Stimulated activated CD8-positive, alpha-beta memory T cell treated with anti-CD3 and anti-CD28 coated beads, Interleukin-4, amount 100 ng/mL, for 4 hours (primary cell): ENCODE measurements at places on chromosomes 5 and 9.

- no peak for DNase-seq
Measured at GRCh38 chr9:130446101-130446861, 1.5 kb downstream of the ASS1 start.

- DNase-seq: no peak
Measured at GRCh38 chr9:89690334-89690912, 85.6 kb downstream of the GADD45G start.

DNA sequence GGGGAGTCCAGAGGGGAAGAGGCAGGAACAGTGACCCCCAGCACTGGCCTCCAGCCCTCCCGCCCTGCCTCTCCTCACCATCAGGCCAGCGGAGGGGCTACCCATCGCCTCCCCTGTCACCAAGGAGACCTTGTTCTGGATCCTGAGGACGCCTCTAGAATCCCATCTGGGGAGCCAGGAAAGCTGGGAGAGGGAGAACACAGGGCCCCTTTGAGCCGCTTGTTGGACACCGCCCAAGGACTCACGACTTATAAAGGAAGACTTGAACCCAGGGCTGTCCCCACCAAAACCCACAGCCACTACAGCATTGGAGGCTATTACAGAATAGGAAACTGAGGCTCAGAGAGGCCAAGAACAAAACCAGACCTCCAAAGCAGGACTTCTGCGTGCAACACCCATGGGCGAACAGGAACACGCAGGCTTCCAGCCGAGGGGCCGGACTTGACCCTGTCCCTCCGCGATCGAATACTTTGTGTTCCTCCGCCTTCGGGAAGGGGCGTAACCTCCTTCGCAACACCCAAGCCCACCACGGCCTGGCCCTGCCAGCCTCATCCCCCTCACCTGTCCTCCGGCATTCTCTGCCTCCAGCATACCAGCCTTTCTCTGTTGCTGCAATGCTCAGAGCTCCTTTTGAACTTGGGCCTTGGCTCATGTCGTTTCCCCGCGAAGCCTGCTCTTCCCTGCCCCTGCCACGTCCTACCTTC is 54.2 kb downstream of the C9orf50 start:
- DNase-seq: no peak

DNA sequence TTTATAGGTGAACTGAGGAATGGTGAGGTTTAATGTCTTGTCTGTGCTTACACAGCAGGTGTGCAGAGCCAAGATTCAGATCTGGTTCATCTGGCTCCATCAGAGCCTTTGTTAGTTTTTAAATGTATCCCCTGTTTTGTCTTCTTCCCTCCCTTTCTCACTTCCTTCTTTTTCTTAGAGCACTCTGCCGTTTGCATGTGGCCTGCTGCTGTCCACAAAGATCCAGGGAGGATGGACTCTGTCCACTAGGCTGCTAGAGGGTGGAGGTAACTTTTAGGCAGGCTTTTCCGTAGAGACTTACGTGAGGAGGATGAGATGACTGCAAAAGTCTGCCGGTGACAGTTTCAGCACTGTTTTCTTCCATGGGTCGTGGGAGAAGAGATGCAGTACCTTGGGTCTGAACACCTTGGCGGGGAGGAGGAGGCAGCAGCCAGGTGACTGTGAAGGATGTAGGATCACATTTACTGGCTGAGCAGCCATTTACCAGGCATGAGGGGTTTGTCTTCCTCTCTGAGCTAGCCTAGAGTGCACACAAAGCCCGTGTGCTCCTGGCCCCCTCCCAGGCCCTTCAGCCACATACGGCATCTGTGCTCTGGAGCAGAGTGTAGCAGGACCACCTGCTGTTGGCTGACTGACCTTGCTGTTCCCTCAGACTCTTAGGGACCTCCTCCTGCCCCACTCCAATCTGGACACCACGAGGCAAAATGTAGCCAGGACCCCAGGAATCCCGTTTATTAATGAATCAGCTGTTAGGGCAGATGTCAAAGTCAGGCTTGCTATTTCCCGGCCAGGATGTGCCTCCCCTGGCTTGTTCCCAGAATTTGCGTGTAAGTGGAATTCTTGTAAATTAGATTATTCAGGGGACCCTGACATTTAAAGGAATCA is 1.8 kb downstream of the NTMT1 start:
- no peak for DNase-seq

GRCh38 chr9:35813434-35814105 is 1.3 kb downstream of the HINT2 start:
- DNase-seq: no peak

DNA sequence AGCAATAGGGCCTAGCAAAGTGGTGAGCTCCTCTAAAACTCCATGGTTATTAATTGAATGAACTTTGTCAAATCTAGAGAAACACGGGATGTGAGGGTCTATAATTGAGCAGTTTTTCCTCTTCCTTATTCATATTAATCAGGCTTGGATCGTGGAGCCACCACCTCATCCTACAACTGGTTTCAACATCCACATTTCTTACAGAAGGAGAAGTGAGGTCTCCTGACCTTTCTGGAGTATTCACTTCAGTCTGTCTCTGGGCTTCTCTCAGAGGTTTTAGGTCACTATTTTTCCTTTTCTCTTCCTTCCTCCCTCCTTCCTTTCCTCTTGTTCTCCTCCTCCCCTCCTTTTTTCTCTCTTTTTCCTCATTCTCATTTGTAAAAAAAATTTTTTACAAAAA is 177.3 kb upstream of the ACTBL2 start:
- no peak for DNase-seq

- no peak for DNase-seq
Measured at GRCh38 chr5:159092972-159093371, 6.7 kb downstream of the EBF1 start.

- DNase-seq: no peak
Measured at GRCh38 chr5:102843997-102844396, 88.9 kb downstream of the PAM start.

DNA sequence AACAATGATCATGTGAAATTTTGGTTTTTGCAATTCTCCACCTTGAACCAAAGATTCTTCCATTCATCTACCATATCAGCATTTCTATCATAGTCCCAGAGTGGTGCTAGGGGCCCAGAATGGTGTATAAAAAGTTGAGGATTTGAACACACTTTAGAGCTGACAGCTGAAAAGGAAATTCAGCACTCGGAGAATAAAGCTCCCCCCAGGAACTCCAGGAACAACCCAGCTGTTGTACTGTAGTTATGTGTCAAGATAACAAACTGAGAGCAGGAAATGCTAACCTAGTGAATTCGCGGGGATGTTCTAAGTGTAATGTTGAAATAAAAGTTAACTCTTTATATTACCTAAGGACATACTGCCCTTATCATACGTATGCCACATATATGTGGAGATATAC is 216.7 kb downstream of the NFIB start:
- DNase-seq: no peak

- no peak for DNase-seq
Measured at GRCh38 chr9:571066-571465, 270.4 kb upstream of the DMRT1 start.

GRCh38 chr5:106019261-106019660 is 1651.5 kb downstream of the EFNA5 start:
- no peak for DNase-seq

DNA sequence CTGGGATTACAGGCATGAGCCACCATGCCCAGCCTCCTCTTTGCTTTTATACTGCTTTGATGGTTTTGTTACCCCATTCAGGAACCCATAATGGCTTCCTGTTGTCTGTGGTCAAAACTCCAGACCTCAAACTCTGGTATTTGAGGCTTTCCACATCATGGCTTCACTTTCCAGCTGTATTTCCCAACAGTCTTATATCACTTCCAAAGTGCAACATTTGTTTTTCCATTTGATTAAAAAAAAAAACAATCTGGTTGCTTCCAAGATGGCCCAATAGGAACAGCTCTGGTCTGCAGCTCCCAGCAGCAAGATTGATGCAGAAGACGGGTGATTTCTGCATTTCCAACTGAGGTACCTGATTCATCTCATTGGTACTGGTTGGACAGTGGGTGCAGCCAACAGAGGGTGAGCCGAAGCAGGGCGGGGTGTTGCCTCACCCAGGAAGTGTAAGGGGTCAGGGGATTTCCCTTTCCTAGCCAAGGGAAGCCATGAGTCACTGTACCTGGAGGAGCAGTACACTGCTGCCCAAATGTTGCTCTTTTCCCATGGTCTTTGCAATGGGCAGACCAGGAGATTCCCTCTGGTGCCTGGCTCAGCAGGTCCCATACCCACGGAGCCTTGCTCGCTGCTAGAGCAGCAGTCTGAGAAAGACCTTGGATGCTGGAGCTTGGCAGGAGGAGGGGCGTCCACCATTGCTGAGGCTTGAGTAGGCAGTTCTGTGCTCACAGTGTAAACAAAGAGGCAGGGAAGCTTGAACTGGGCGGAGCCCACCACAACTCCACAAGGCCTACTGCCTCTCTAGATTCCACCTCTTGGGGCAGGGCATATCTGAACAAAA is 458.4 kb downstream of the KDM4C start:
- DNase-seq: no peak

- no peak for DNase-seq
Measured at GRCh38 chr5:123964884-123965283, 452.9 kb downstream of the CSNK1G3 start.

- DNase-seq: no peak
Measured at GRCh38 chr9:117286245-117286644, 128.6 kb downstream of the ASTN2 start.

DNA sequence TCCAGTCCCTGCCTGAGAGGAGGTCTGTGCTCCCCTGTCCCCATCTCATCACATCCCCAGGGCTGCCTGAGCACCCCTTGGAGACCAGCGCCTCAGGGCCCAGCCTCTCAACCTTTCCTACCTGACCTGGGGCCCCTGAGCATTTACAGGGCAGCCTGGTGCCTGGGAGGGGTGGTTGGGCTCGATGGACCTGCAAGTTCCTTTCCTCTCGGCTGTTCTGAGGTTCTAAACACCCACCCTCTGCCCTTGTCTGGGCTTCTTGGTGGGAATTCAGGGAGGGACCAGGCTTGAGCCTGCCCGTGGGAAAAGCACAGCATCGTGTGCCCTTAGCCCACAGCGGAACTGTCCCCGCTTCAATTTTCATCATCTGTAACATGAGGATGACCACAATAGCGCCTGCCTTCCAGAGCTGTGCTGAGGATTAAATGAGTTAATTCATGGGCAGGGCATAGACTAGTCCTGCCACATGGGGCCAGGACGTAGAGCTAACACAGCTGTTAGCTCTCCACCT is 91.0 kb upstream of the SH3PXD2B start:
- DNase-seq: no peak

DNA sequence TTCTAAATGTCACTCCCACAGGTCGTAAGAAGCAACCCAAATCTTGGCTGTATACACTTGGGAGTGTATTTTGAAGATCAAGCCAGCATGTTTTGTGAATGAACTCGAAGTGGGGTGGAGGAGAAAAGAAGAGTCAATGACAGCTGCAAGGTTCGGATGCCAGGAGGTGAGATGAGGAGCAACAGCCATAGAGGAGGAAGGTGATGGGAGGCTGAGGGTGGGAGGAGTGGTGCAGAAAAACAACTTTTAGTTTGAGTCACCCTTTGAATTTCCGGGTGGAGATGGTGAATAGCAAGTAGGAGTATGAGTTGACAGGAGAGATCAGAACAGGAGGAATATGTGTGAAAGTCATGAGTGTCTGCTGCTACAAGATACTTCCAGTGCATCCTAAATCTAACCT is 153.6 kb downstream of the DIRAS2 start:
- DNase-seq: no peak

GRCh38 chr5:133882846-133883245 is 85.6 kb downstream of the C5orf15 start:
- no peak for DNase-seq

DNA sequence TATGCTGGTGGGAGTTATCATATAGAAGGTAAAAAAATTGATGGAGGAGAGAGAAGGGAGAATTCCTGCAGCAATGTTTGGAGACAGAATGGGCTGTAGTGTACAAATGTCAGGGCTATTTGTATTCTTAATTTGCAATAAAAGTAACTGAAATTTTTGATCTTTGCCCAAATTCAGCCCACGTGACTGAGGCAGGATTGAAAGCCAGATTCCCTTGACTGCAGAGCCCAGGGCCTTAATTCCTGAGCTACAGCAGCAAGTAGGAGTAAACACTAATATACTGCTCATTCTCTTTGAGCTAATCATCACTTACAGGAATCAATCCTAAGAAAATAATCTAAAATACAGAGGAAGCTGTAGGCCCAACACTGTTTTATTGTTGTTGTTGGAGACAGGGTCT is 5.2 kb upstream of the ANXA6 start:
- DNase-seq: no peak

DNA sequence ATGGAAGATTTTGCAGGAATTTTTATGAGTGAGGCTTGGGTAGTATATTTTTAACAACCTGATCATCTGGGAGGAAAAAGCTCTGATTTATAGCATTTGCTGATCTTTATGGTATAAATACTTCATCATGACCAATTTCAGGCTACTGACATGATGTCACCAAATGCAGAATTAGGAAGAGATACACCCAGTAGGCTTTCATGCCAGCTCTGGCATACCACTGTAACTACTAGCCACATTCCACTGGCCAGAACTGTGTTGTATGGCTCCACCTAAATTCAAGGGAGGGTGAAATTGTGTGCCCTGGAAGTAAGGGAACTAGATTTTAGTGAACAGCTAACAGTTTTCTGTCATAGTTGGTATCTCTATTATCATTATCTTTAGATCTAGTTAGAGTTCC is 17.6 kb downstream of the AP3S1 start:
- no peak for DNase-seq

GRCh38 chr9:16532681-16533450 is 337.6 kb downstream of the BNC2 start:
- no peak for DNase-seq

DNA sequence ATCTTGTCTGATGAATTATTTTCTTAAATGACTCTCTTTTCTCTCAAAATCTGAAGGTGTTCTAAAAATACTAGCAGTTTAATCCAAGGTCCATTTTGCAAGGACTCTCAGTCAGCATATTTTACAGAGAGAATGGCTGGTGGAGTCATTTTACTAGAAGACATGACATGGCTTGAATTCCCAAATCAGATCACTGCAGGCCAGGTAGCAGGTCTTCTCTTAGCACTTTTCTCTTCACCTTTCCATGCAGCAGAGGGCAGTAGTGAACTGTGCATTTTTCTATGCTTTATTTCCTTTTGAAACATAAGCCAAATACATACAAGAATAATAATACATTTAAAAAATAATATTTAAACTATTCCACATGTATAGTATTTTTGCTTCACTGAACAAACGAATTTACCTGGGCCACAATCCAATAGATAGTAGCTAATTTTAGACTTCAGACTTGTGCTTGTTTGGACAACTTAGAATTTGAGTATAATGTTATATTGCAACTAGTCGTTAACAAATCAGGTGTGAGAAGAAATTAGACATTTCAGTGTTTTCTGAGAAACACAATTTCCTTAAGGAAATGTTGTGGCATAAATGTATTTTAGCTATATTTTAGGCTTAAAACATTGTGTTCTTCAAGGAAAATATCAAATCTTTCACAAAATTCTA is 289.4 kb upstream of the DAB2 start:
- no peak for DNase-seq

- DNase-seq: no peak
Measured at GRCh38 chr5:137782984-137783536, 28.9 kb upstream of the HNRNPA0 start.

GRCh38 chr9:130927995-130928900 is 10.8 kb downstream of the FIBCD1 start:
- no peak for DNase-seq
